ENCODE measurements at places on chromosomes 2 and 18.

- DNase-seq, result no peak
Measured at GRCh38 chr18:78757014-78757413, 222.6 kb upstream of the SALL3 start.

- no peak for DNase-seq
Measured at GRCh38 chr2:45777996-45778719, 126.7 kb downstream of the PRKCE start.

DNA sequence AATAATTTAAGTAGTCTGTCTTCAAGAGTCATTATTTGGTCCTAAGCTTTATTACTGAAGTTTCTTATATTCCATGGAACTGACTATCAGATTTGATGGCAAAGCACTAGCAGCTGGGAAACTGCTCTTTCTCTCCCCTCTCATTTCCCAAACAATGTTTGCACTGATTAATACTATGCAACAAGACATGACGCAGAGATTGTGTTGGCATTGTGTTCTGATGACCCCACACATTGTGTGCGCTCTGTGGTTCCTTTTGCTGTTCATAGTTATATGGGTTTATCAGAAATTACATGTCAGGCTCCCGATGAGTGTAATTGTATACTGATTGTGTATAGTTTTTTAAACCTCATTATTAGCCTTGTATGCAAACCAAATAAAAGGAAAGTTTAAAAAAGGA lies 331.6 kb upstream of the FANCL start:
- no peak for DNase-seq

DNA sequence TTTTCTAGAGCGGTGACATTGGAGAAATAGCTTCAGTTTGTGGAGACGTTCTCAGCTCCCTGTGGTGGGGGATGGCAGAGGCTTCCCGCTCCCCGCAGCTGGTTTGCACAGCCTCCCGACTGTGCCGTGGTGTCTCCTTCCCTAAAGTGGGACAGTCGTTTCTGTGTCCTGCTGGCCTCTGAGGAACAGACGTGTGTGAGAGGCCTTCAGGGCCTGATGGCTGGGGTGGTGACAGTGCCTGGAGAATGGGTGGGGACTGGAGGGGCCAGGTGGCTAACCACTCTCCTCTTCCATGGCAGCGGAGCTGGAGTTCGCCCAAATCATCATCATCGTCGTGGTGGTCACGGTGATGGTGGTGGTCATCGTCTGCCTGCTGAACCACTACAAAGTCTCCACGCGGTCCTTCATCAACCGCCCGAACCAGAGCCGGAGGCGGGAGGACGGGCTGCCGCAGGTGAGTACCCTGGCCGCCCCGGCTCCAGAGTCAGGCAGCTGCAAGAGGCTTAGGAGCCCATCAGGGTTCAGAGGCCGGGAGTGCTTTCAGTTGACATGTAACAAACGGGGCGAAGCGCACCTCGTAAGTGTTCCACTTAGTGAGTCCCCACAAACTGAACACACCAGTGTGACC lies 105.4 kb downstream of the FAM210A start:
- DNase-seq, result no peak

DNA sequence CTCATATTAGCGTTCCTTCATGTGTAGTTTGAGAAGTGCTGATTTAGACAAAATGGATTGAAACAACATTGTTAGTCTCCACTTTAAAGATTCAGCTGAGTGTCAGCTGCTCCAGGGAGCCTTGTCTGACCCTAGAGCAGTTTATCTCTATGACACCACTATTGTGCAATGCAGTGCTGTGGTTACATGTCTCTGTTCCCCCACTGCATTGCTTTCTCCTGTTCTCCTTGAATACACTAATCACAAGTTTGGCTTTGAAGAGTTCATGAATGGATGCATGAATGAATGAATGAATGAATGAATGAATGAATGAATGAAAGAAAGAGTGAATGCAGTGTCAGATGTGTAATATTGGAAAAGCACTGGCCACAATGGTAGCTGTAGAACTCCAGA lies 38.3 kb downstream of the GCG start:
- DNase-seq, result no peak

- peak; percentile 42 for DNase-seq
Measured at GRCh38 chr2:216692636-216693413, 2.5 kb downstream of the IGFBP5 start.

- no peak for DNase-seq
Measured at GRCh38 chr18:60623331-60623730, 250.8 kb upstream of the MC4R start.

DNA sequence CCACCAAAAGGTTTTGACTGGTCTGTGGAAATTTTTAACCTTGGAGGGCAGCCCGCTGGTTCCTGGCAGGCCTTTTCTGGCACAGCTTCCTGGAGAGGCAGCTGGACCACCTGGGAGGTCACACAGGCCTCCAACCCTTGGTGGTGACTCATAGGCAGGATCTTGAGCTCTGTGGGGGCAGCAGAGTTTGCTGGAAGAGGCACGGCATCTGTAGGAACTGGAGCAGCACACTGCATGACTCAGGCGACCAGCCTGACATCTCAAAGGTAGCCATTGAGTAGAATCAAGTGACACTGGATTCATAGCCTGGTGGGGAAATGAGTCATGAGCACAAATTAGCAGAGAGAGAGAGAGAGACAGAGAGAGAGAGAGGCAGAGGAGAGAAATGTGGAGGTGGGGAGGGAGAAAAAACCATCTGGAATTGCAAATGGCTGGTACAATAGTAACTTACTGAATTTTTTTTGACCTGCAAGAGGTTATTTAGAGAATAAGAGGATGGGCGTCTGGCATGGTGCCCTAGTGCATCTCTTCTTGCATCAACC lies 57.4 kb downstream of the TRPM8 start:
- no peak for DNase-seq

DNA sequence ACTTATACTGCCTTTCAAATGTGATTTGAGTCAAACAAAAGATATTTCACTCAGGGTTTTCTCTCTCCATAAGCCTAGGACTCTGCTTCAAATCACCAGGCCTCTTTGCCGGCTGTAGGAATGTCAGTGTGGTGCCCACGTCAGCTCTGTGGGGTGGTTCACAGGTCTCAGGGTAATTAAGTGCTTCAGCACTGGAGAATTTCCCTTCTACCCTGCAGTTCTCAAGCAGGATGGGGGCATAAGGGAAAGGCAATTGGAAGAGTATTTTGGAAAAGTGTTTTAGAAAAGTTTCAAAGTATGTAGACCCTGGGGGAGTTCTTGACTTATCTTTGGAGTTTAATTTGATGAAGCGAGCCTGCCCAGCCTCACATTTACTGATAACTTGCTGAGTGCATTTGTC lies 9.6 kb downstream of the CNGA3 start:
- no peak for DNase-seq

DNA sequence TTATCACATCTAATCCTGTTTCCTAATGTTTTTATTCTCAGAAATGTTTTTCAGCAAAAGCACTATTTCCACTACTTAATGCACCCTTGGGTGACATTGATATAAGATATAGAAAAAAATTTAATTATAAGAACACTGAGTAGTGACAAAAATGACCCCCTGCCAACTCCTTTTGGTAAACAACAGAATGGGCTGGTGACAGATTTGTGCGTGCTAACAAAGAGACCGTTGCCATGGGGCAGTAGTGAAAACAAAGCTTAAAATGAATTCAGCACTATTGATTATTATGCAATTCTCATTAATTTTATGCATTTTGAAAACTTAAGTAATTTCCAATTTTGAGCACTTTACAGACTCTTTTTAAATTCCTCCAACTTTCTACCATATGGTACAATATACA lies 33.1 kb downstream of the RDH14 start:
- DNase-seq, result no peak

DNA sequence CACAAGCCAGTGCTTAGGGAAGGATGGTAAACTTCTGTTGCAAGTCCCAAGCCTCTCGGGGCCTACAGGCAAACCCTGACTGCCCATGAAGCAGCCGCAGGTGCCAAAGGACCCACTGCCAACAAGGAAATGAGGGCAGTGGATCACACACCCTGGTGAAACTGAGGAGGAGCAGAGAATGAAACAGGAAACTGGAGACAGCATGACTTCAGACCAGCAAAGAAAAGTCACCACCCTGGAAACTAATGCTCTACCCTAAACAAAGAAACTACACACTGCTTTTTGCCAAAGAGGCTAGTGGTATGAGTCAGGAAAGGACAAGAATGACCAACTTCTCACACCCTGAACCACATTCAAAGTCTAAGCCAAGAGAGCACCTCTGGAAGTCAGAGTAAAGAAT lies 97.2 kb downstream of the MYO5B start:
- no peak for DNase-seq

- DNase-seq, result no peak
Measured at GRCh38 chr18:47492691-47493090, 241.2 kb upstream of the SKOR2 start.

GRCh38 chr2:137535897-137536296 lies 428.4 kb upstream of the HNMT start:
- DNase-seq, result no peak

- no peak for DNase-seq
Measured at GRCh38 chr2:121524685-121525425, 5.8 kb upstream of the RNU4ATAC start.

GRCh38 chr18:56929886-56930285 lies 217.0 kb upstream of the BOD1L2 start:
- DNase-seq, result no peak

GRCh38 chr2:162211732-162212131 lies 31.5 kb downstream of the FAP start:
- DNase-seq, result no peak

- DNase-seq, result no peak
Measured at GRCh38 chr18:12011957-12012549, 30.7 kb downstream of the IMPA2 start.

- DNase-seq, result no peak
Measured at GRCh38 chr2:127110985-127111384, 4.0 kb upstream of the BIN1 start.

DNA sequence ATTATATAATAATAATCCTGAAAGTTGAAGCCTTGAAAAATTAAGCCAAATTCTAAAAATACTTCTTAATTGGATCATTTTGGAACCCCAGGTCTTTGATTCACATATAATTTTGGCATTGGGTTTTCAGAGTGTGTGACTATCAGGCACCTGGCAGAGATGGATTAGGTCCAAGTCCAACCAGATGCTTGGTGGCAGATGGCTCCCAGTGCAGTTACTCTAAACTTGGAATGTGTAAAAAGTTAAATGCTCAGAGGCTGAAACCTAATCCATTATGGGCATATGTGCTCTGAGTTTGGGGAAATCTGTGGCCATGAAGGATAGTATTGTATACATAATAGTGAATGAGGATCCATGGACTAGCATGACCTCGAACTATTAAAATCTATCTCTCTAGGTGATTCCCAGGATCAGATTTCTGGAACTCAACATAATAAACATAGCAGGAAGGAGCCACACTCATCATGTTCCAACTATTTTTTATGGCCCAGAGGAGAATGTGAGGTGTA lies 333.0 kb downstream of the RPRM start:
- no peak for DNase-seq

GRCh38 chr2:29688429-29688828 lies 233.0 kb downstream of the ALK start:
- DNase-seq, result no peak

DNA sequence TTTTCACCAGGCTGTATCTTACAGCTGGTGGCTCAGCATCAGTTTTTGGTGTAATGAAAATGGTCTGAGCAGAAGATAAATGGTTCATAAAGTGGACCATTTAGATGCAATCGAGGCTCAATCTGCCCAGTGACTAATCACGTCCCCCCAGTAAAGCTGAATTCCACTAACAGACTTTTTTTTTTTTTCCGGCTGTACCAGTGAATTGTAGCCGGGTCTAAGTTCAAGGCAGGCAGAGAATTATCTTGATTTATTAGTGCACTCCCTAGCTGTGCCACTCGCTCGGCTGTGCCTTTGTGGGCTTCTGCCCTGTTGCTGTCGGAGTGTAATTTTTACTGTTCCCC lies 215.1 kb upstream of the POU3F3 start:
- no peak for DNase-seq

DNA sequence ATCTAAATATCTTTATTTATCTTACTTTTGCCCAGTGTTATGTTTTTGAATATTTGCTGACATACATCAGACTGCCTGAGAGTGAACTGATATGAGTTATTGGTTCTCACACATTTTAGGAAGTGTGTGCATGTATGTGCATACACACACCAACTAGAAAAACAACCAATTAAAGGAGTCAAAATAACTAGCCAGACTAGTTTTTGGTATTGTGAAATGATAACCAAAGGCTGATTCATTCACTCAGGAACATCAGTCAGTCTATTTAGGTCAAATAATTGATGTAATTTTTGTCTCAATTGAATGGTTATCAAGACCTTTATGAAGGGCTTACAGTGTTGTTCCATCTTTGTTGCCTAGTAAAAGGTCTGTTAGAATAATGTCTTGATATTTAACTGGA lies 369.3 kb upstream of the VRK2 start:
- no peak for DNase-seq

DNA sequence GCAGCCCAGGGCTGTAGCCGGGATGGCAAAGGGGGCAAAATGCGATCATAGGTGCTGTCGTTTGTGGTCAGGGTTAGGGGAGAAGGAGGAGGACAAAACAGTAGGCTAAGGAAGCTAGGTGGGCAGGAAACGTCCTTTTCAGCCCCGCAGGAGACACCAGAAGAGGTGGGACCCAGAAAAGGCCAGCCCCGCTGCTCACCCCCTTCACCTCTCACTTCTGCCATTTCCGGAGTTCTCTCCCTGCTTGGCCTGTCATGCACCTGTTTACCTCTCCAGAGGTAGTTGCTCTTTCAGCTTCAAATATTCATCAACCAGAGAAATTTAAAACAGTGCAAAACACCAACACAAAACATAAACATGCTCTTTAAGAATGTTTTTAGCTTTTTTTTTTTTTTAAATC lies 849 bp downstream of the AQP4 start:
- no peak for DNase-seq

- DNase-seq, result no peak
Measured at GRCh38 chr2:35168351-35168750, 1187.2 kb upstream of the CRIM1 start.

- no peak for DNase-seq
Measured at GRCh38 chr2:64023485-64024258, 4.4 kb upstream of the VPS54 start.

DNA sequence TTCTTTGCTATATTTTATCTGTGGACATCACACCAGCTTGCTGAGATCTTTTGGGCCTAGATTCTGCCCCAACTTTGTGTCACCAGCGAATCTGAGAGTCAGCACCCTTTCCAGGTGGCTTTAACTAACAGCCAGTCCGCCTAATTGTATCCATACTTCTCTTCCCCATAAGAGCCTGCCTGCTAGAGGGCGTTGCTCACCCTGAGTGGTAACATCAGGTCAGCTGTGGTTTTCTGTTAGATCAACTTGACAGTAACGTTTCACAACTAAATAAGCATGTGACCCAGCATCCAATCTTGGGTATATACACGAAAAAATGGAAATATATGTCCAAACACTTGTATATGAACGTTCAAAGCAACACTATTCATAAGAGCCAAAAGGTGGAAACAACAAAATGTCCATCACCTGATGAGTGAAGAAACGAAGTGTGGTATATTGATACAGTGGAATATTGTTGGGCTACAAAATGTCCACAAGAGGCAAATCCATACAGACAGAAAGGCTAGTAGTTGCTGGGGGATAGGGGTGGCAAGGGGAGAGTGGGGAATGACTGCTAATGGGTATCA lies 24.9 kb downstream of the EFHD1 start:
- DNase-seq, result no peak

Data from activated CD8-positive, alpha-beta memory T cell treated with anti-CD3 and anti-CD28 coated beads for 4 hours (primary cell).